ENCODE measurements at places on chromosomes 5 and 9. TPM values are rescaled to one million over a fixed set of nuclear protein-coding genes. Genes with fewer than 3 reads are reported as not detected.

Gene IFNB1
- not detected for polyA plus RNA-seq

Gene SV2C
- polyA plus RNA-seq, result not detected

Gene TMEM215
- polyA plus RNA-seq, result not detected

Gene FOXD4L3
- not detected for polyA plus RNA-seq

Gene DAPK1
- polyA plus RNA-seq, result not detected

Gene SHOC1
- polyA plus RNA-seq, result not detected

Gene CCDC180
- 0.10 TPM for polyA plus RNA-seq

Gene RUFY1
- 27.9 TPM for polyA plus RNA-seq

Gene SHC3
- polyA plus RNA-seq, result not detected

Gene GHR
- not detected for polyA plus RNA-seq

Gene ACO1
- 8.3 TPM for polyA plus RNA-seq

Gene CAMK2A
- polyA plus RNA-seq, result not detected

Gene FAM153A
- 1.6 TPM for polyA plus RNA-seq

Gene DNM1
- polyA plus RNA-seq, result 0.08 TPM

Gene TAL2
- 0.62 TPM for polyA plus RNA-seq

Gene ITGA1
- polyA plus RNA-seq, result 1.1 TPM

Gene WDR70
- polyA plus RNA-seq, result 20.0 TPM

Gene CARTPT
- polyA plus RNA-seq, result not detected

Gene GRIN1
- polyA plus RNA-seq, result not detected

Gene TRPM3
- not detected for polyA plus RNA-seq

Gene SNCAIP
- polyA plus RNA-seq, result not detected

Gene C9orf57
- polyA plus RNA-seq, result not detected

Gene C1QTNF3
- polyA plus RNA-seq, result 0.08 TPM

Gene CAST
- polyA plus RNA-seq, result 42.2 TPM

Gene MAMDC4
- 0.35 TPM for polyA plus RNA-seq

Gene PHYHD1
- 6.2 TPM for polyA plus RNA-seq

Gene HTR4
- not detected for polyA plus RNA-seq

Gene ANKRD31
- 0.55 TPM for polyA plus RNA-seq

Gene CYLC2
- polyA plus RNA-seq, result not detected

Gene ENTPD2
- not detected for polyA plus RNA-seq

Gene LRRC19
- not detected for polyA plus RNA-seq

Gene PCDHA12
- not detected for polyA plus RNA-seq

Gene UGCG
- polyA plus RNA-seq, result 5.7 TPM

Gene SPINK1
- not detected for polyA plus RNA-seq

Gene FBXL7
- not detected for polyA plus RNA-seq

Gene LCN1
- polyA plus RNA-seq, result not detected

Gene GBA2
- 14.8 TPM for polyA plus RNA-seq

Gene GPR150
- 2.2 TPM for polyA plus RNA-seq

Gene AMBP
- not detected for polyA plus RNA-seq

Gene CAPSL
- not detected for polyA plus RNA-seq

Gene CCNJL
- polyA plus RNA-seq, result not detected

Gene ORM1
- not detected for polyA plus RNA-seq

Gene ENC1
- 0.05 TPM for polyA plus RNA-seq

Gene ZMAT2
- 81.3 TPM for polyA plus RNA-seq

Gene GFRA3
- not detected for polyA plus RNA-seq

Gene CCDC192
- polyA plus RNA-seq, result not detected

Gene DNAI1
- polyA plus RNA-seq, result not detected

Gene TNC
- polyA plus RNA-seq, result not detected

Gene SAXO1
- polyA plus RNA-seq, result 0.46 TPM

Gene CCNO
- polyA plus RNA-seq, result not detected

Gene PCDHGA4
- not detected for polyA plus RNA-seq

Gene PCSK1
- not detected for polyA plus RNA-seq

Gene INSYN2B
- polyA plus RNA-seq, result 0.05 TPM

Gene OR1J2
- polyA plus RNA-seq, result not detected

Gene PTGES
- polyA plus RNA-seq, result not detected

Gene PCDHGC3
- 0.25 TPM for polyA plus RNA-seq

Gene TAF11L5
- polyA plus RNA-seq, result not detected

Gene ZNF883
- polyA plus RNA-seq, result 1.1 TPM

Gene PCDHB12
- polyA plus RNA-seq, result not detected

Gene MLLT3
- polyA plus RNA-seq, result 28.0 TPM

Measured in naive thymus-derived CD8-positive, alpha-beta T cell (primary cell).